ENCODE measurements at places on chromosomes 3 and 15. TPM values are rescaled to one million over a fixed set of nuclear protein-coding genes. Genes with fewer than 3 reads are reported as not detected.

DNA sequence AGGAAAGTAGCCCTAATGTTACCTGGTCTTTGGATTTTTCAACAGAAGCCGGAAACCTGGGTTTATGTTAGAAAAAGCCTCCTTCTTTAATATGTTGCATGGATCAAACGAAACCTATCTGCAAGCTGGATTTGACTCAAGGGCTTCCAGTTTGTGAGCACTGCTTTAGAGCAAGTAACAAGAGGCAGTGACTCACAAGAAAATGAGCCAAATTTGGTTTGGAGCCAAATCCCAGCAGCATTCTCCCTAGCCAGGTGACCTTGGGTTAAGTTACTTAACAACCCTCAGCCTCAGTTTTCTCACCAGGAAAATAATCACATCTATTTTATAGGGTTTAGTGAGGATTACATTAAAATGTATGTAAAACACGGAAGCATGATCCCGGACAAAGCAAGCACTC, 215.2 kb upstream of the PRICKLE2 start:
- peak; percentile 15 for DNase-seq
- no peak overlapping the region for H3K4me3 ChIP-seq
- no peaks in the 10 kb centered on the region for H3K36me3 ChIP-seq

HCN4 gene
- total RNA-seq, result not detected

SPATA12 gene
- total RNA-seq, result 0.14 TPM

GRCh38 chr3:162569314-162569713, 1072.7 kb downstream of the OTOL1 start:
- no peaks in the 10 kb centered on the region for H3K27me3 ChIP-seq
- no peaks in the 10 kb centered on the region for H3K4me1 ChIP-seq

DNA sequence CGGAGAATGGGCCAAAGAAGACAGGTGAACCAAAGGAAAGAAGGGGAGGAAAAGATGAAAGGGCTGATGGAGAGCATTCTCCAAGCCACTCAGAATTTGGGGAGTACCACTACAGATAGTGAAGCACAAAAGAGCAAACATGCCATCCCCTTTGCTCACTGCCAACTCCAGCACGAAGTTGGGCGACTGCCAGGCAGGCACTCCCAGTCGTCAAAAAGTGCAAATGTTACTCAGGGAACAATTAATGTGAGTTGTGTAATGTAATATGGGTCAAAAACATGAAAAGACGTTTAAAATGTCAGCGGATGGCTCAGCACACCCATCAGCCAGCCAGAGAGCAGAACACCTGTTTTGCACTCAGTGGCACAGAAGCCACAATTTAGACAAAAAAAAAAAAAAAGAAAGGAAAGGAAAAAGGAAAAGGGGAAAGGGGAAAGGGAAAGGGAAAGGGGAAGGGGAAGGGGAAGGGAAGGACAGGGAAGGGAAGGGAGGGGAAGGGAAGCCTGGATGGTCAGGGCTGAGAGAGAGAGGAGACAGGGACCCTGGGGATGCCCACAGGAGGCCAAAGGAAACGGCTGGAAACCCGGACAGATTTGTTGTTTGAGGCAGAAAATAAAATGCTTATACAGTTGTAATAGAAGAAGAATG, 82.7 kb downstream of the COL8A1 start:
- H3K27ac ChIP-seq, result peak overlapping the region; percentile 10
- no peaks in the 10 kb centered on the region for H3K27me3 ChIP-seq
- peaks cover 41% of the 10 kb centered on the region for H3K4me1 ChIP-seq
- H3K4me3 ChIP-seq, result no peak overlapping the region

DNA sequence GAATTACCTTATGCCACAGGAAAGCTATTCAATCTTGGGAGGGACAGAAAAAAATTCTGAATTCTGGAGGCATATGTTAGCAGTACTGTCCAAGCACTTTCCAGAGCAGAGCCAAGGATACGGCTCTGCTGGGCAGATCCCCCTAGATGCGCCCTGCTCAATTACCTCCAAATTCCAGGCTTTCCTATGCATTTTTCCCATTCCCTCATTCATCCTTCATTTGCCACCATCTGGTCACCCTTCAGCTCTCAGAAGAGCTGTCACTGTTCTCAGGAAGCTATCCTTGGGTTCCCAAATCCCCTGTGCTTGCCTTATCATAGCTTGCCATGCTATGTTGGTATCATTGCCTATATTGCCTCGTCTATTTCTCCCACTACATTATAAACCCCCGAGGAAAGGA, 45.2 kb downstream of the RYK start:
- no peaks in the 10 kb centered on the region for H3K27me3 ChIP-seq
- DNase-seq, result no peak
- no peak overlapping the region for H3K4me3 ChIP-seq
- peaks cover 13% of the 10 kb centered on the region for H3K4me1 ChIP-seq
- peaks cover 8% of the 10 kb centered on the region for H3K36me3 ChIP-seq
- H3K27ac ChIP-seq, result no peak overlapping the region

MYO1E gene
- total RNA-seq, result 231 TPM

DNA sequence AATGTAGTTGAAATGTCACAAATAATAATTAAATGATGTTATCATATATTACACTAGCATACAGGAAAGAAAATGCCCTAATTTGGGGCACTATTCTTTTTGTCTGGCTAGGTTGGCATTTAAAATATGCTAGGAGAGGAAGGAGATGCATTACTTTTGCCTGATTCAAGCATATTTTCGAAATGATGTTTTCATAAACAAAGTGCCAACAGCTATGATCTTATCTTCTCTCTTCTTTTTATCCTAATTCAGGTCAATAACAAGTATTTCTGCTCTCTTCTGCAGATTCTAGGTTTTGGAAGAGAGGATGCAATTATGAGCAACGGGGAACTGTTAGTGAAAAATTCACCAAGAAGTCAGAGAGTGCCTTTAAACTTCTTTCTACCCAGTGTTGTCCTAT, 55.8 kb upstream of the NR2F2 start:
- H3K4me3 ChIP-seq, result no peak overlapping the region
- H3K4me1 ChIP-seq, result peaks cover 41% of the 10 kb centered on the region
- no peaks in the 10 kb centered on the region for H3K27me3 ChIP-seq
- no peaks in the 10 kb centered on the region for H3K36me3 ChIP-seq

DNA sequence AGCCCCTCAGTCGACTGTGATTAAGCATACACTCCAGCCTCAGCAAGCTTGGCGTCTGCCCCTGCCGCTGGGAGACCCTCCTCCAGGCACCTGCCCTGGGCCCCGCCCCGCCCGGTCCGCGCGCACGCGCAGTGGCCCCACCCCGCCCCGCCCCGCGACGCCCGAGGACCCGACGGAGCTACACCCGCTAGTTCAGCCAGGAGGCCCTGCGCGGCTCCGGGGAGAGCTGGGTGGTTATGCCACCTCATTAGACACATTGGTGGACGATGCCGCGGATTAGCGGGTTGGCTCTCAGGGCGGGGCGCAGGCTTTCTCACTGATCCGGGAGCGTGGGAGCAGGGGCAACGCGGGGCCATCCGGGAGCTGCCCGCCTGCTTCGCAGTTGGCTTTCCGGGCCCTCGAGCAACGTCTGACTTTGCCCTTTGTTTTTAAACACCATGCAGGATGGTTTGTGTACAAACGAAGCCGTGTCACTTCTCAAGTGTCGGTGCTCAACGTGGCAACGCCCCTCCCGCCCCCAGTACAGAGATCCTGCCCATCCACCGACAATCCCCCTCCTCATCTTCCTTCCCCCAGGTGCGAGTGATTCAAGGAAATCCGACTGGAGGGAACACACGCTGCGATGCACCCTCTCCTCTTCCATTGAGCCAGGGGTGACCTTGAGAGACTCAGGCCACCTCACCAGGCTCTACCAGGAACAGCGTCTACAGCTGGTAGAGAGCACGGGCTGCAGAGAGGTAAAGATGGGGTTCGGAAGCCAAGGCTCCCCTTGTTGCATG, 109.3 kb downstream of the SHQ1 start:
- no peak overlapping the region for H3K27ac ChIP-seq
- no peaks in the 10 kb centered on the region for H3K27me3 ChIP-seq
- H3K36me3 ChIP-seq, result no peaks in the 10 kb centered on the region
- peaks cover 2% of the 10 kb centered on the region for H3K4me1 ChIP-seq
- peak; percentile 37 for DNase-seq

- H3K27ac ChIP-seq, result no peak overlapping the region
- peaks cover 4% of the 10 kb centered on the region for H3K4me1 ChIP-seq
- peaks cover 3% of the 10 kb centered on the region for H3K27me3 ChIP-seq
- H3K36me3 ChIP-seq, result no peaks in the 10 kb centered on the region
- DNase-seq, result no peak
Measured at GRCh38 chr15:66940368-66940767, 125.0 kb upstream of the SMAD3 start.

- H3K4me3 ChIP-seq, result no peak overlapping the region
- no peaks in the 10 kb centered on the region for H3K27me3 ChIP-seq
- H3K27ac ChIP-seq, result peak overlapping the region; percentile 36
- H3K4me1 ChIP-seq, result peaks cover 7% of the 10 kb centered on the region
- peaks cover 20% of the 10 kb centered on the region for H3K36me3 ChIP-seq
Measured at GRCh38 chr3:185677146-185677829, 91.2 kb downstream of the SENP2 start.

DNA sequence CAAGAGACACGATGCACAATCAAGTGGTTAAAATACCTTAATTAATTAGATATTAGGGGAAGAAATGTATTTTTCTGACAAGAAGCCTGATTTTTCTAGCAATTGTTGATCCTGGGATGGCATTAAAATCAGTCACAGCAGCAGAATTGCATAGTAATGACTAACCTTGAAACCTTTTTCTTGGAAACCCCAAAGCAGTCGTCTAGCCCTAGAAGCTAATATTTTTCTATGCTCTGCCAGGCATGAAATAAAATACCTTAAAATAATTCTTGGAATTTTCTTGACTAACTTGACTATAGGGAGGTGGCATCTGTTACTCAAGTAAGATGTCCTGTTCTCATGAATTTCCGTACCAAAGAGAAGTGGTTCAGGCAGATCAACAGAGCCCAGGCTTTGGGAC, 204.1 kb downstream of the THRB start:
- H3K4me1 ChIP-seq, result no peaks in the 10 kb centered on the region
- no peaks in the 10 kb centered on the region for H3K27me3 ChIP-seq
- no peak overlapping the region for H3K4me3 ChIP-seq
- no peak for DNase-seq

DNA sequence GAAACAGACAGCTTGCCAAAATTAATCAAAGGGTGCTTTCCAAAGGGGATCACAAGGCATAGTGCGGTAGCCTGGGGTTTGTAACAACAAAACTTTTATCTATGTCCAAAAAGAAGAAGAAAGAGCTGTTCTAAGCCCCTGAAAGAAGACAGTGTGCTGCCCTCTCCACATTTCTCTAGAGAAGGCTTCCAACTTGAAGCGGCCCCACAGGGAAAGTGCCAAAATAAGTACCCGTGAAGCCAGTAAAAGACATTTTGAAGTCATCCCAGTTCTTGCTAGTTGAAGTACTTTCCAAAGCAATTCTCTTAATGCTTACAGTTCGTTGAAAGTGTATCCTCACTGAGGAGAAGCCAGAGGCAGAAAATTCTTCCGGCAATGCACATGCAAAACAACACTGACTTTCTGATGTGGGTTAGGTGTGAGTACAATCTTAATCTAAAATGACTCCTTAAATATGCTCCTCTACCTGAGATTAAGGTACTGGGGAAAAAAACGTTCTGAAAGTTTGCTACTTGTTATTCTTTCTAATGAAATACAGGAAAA, 21.3 kb downstream of the GPR15 start:
- no peaks in the 10 kb centered on the region for H3K36me3 ChIP-seq
- no peak for DNase-seq
- H3K27me3 ChIP-seq, result peaks cover 29% of the 10 kb centered on the region
- no peaks in the 10 kb centered on the region for H3K4me1 ChIP-seq
- H3K27ac ChIP-seq, result no peak overlapping the region

KLHL40 gene
- total RNA-seq, result not detected

DNA sequence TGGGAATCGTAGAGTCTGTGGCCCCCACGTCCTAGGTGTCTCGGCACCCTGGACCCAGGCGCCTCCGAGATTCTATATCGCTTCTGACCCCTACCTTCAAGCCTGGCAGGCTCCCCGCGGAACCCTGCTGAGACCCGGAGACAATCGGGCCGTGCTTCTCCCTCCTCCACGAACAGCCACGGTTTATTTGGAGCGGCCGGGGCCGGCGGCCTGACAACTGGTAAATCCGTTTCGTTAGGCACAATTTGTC, 1.4 kb downstream of the GATA2 start:
- no peaks in the 10 kb centered on the region for H3K27me3 ChIP-seq
- H3K4me3 ChIP-seq, result peak overlapping the region; percentile 44
- DNase-seq, result peak; percentile 50

MYEF2 gene
- total RNA-seq, result 54.8 TPM

DNA sequence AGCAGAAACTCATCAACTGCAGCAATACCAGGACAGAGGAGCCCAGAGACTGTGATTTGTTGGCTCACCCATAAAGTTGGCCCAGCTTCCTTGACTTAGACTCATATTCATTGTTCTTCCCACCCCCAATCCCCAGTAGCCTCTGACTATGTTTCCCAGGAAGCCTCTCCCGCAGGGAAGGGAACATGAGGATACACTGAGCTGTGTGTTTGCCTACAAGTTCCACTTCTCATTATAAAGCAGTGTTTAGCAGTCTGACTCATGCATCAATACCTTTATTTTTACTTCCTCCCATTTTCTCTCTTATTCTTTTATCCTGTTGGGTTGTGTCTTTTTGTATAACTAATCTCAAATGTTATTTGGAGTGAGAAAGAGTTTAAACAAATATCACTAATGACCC, 111.6 kb upstream of the PHLDB2 start:
- H3K4me1 ChIP-seq, result peaks cover 14% of the 10 kb centered on the region
- DNase-seq, result peak; percentile 40
- no peaks in the 10 kb centered on the region for H3K36me3 ChIP-seq
- H3K27me3 ChIP-seq, result no peaks in the 10 kb centered on the region
- H3K4me3 ChIP-seq, result no peak overlapping the region

DNA sequence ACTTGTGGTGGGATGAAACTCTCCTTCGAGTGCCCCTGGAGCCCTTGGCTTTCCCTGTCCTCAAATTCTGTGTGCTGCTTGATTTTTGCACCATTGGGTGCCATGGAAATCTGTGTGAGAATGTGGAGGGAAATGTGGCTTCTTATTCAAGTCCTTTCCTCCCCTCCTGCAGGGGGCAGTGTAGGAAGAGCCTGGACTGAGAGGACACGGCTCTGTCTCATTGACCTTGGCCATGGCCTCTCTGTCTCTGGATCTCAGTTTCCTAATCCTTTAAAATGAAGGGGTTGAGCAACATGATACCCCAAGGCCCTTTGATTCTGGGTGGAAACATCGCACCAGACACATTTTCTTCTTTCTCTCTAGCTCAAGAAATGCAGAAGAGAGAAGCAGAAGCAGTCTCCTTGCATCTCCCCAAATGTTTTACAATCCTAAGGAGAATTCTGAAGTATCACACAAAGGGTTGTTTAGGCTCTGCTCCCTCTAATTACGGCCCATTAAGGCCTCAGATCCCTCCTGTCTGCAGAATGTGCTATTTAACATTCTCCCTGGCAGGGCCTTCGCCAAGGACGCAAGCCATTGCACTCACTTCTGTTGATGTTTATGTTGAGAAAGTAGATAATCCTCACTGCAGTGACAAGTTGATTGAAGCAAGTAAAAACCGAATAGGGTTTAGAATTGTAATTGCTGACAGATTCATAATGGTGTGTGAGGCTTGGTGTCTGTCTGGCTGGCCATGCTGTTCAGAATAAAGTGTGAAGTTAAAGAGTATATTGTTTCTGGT, 169.1 kb downstream of the TPRG1 start:
- no peaks in the 10 kb centered on the region for H3K36me3 ChIP-seq
- no peak for DNase-seq
- no peak overlapping the region for H3K27ac ChIP-seq
- H3K27me3 ChIP-seq, result no peaks in the 10 kb centered on the region
- no peak overlapping the region for H3K4me3 ChIP-seq
- no peaks in the 10 kb centered on the region for H3K4me1 ChIP-seq
